Fibroblast of skin of right biceps (primary cell): ENCODE measurements at places on chromosomes 2 and 18.

GRCh38 chr2:11080253-11081115 is 74.8 kb upstream of the SLC66A3 start:
- DNase-seq = no peak

DNA sequence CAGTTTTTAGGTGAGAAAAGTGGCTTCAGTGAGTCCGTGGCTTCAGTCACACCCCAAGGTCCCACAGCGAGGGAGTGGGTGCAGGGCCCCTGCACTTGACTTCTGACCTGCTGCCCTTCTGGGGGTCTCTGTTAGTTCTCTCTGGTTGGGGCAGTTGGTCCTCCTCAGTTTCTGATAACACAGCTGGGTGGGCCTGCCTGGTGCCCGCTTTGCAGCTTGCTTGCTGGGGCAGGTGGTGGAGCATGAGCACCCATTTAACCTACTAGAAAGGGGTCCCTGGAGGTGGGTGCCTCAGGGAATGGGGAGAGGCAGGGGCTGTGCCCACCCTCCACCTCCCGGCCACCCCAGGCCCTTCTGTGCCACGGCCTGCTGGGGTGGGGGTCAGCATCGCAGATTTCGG is 83.2 kb downstream of the ASB1 start:
- no peak for DNase-seq

DNA sequence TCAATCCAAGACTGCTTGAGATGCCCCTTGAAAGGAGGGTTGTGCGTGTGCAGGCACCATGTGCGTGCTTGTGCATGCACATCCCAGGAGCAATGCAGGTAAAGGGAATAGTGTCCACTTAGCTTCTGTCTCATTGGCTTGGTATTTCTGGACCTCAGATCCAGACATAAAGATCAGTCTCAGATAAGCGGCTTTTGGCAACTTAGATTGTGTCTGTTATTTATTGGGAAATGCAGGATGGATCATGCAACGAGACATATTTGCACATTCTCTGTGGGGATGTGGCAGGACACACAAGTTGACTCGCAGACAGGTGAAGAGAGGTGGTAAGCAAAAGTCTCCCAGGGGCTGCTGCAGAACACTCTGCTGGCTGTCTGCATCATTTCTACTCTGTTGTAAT is 67.9 kb downstream of the SETBP1 start:
- no peak for DNase-seq

- peak; percentile 27 for DNase-seq
These were observed 9.1 kb upstream of the MYO5B start for GRCh38 chr18:50203801-50204604.

- peak; percentile 35 for DNase-seq
These were observed 1.5 kb downstream of the RHOB start for GRCh38 chr2:20448246-20448976.

DNA sequence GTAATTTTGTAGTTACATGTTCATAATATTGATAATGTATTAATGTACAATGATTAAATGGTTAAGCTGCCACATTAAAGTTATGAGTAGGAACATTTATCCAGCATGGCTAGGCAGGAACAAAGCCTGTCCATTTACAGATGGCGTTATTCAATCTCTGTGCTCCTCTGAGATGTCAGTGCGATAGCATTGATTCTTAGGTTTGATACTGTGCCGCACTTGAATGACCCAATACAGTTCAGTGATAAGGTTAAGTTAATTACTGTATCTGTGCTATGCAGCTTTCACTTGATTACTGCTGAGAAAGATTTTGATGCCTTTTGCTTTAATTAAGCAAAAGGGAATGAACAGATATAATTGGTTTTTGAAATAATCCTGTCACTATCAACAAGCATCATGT is 111.8 kb downstream of the ZNF407 start:
- no peak for DNase-seq
